ENCODE measurements at places on chromosomes 16 and 17.

GRCh38 chr16:592518-593306, 2.8 kb downstream of the RAB40C start:
- DNase-seq: no peak

GRCh38 chr17:2724784-2725164, 13.2 kb upstream of the CLUH start:
- DNase-seq: no peak

DNA sequence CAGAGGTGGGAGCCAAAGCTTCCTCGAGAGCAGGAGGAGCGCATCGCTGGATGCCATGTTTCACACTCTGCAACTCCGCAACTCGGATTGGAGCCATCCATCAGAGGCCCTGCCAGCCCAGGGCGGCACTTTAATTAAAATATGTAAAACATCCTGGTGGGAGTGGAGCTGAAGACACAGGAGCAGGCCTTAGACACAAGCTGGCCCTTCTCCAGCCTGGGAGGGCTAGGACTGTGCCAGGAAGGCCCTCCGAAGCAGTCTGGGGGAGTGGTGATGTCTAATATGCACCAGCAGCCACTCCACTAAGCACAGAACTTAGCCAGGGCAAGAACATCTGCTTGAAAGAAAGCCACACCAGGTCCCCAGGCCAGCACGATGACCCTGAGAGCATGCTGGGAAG, 5.8 kb upstream of the CCDC182 start:
- no peak for DNase-seq

DNA sequence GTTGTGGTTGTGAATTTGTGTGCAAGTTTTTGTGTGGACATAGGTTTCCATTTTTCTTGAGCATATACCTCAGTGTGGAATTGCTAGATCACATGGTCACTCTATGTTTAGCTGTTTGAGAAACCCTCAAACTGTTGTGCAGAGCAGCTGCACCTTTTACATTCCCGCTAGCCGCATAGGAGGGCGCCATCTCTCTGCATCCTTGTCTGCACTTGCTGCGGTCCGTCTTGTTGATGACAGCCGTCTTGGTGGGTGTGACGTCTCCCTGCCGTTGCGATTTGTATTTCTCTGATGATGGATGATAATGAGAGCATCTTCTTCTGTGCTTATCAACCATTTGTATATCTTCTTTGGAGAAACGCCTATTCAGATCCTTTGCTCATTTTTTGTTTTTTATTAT, 25.1 kb upstream of the IL17C start:
- DNase-seq: no peak
